ENCODE measurements at places on chromosomes 4 and X.

DNA sequence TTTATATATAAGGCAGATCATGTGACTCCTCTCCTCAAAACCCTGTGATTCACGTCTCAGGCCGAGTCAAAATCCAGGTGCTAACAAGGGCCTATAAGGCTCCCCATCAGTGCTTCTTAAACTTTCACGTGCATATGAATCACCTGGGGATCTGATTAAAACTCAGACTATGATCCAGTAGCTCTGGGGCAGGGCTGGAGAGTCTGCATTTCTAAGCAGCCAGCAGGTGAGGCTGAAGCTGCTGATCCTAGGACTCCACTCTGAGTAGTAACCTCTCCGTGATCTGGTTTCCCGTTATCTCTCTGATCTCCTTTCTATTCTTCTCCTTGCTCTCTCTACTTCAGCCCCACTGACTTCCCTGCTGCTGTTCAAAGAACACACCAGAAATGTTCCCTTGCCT lies 252.4 kb upstream of the RPS6KA3 start:
- no peak for DNase-seq

DNA sequence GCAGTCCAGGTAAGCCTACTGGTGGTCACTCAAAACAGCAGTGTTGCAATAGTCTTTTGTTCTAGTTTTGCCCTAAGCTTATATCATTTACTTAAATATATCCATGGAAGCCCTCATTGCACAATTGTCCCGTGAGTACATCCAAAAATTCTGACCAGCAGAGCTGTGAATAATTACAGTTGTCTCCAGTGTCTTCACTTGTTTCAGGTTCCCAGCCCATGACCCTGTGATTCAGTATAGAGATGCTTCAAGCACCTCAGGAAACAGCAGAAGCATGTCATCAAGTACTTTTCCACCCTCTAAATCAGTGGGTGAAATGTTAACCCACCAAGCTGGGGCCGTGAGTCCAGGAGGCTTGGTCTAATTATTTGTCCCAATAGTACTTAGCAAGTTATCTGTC lies 214.9 kb upstream of the RPS6KA3 start:
- DNase-seq, result no peak

DNA sequence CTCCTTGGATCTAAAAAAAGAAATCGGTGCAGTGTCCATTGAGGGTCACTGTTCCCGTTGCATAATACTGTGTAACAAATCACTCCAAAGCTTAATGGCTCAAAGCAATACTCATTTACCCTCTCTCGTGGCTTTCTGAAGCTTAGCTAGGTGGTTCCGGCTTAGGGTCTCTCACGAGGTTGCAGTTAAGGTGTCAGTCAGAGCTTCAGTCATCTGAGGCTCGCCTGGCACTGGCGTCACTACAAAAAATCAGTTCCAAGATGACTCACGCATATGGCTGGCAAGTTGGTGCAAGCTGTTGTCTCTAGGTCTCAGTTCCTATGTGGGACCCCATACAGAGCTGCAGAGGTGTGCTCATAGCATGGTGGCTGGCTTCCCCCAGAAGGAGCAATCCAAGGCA lies 91.0 kb downstream of the BEND2 start:
- DNase-seq, result peak; percentile 1

DNA sequence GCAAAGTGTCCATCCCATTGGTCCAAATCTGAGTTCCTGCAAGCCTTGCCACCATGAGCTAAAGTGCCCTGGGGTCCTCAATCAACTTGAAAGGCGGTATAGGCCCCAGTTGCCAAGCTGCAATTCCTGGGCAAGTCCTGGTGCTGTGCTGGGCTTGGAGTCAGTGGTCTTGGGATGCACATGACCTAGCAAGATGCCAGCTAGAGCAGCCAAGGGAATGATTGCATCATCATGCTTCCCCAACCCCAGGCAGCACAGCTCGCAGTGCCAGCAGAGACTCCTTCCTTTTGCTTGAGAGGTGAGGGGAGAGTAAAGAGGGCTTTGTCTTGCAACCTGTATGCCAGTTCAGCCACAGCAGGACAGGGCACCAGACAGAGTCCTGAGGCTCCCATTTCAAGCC lies 50.5 kb downstream of the KCNIP4 start:
- DNase-seq, result no peak

Measured in M059J (cell line).